ENCODE measurements at places on chromosomes 2 and 18. TPM values are rescaled to one million over a fixed set of nuclear protein-coding genes. Genes with fewer than 3 reads are reported as not detected.

GRCh38 chr18:57446322-57446721 lies 11.1 kb downstream of the ONECUT2 start:
- H3K4me3 ChIP-seq, result no peak overlapping the region
- no peaks in the 10 kb centered on the region for H3K4me1 ChIP-seq
- DNase-seq, result no peak
- peaks cover 43% of the 10 kb centered on the region for H3K27me3 ChIP-seq
- H3K36me3 ChIP-seq, result no peaks in the 10 kb centered on the region
- H3K27ac ChIP-seq, result no peak overlapping the region

- H3K4me3 ChIP-seq, result no peak overlapping the region
- H3K27me3 ChIP-seq, result no peaks in the 10 kb centered on the region
- DNase-seq, result no peak
- no peak overlapping the region for H3K27ac ChIP-seq
- no peaks in the 10 kb centered on the region for H3K4me1 ChIP-seq
Measured at GRCh38 chr2:54803783-54804751, 80.6 kb downstream of the EML6 start.

- no peaks in the 10 kb centered on the region for H3K27me3 ChIP-seq
- no peak overlapping the region for H3K27ac ChIP-seq
- H3K4me3 ChIP-seq, result no peak overlapping the region
- no peaks in the 10 kb centered on the region for H3K36me3 ChIP-seq
Measured at GRCh38 chr2:77839102-77839501, 316.9 kb upstream of the LRRTM4 start.

The CHST9 gene
- 19.6 TPM for total RNA-seq

The RESP18 gene
- not detected for total RNA-seq

DNA sequence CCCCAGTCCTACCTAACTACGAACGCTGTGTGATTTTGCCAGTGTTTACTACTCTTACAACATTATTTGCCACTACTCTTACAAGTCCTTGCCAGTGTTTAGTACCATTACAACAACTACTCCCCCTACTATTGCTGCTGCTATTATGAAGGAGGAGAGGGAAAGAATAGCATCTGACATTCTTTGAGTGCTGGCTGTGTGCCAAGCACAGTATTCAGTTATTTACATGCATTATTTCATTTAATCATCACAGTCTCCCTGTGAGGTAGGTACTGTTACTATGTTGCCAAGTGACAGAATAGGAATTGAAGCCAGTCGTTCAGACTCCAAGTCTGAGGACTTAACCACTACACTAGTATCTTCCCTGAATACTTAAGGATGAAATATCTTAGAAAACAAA lies 185.9 kb upstream of the FOSL2 start:
- no peak overlapping the region for H3K4me3 ChIP-seq
- H3K27ac ChIP-seq, result no peak overlapping the region
- DNase-seq, result peak; percentile 30
- H3K27me3 ChIP-seq, result no peaks in the 10 kb centered on the region

- no peak for DNase-seq
- no peak overlapping the region for H3K4me3 ChIP-seq
- no peaks in the 10 kb centered on the region for H3K36me3 ChIP-seq
- H3K27me3 ChIP-seq, result no peaks in the 10 kb centered on the region
- no peaks in the 10 kb centered on the region for H3K4me1 ChIP-seq
Measured at GRCh38 chr2:214542295-214542694, 131.4 kb downstream of the VWC2L start.

GRCh38 chr2:26820932-26821331 lies 27.0 kb upstream of the DPYSL5 start:
- H3K4me1 ChIP-seq, result no peaks in the 10 kb centered on the region
- no peak overlapping the region for H3K27ac ChIP-seq
- no peak for DNase-seq
- H3K27me3 ChIP-seq, result peaks cover 4% of the 10 kb centered on the region
- H3K4me3 ChIP-seq, result no peak overlapping the region
- H3K36me3 ChIP-seq, result no peaks in the 10 kb centered on the region

The OSBPL6 gene
- 12.2 TPM for total RNA-seq

The LTBP1 gene
- total RNA-seq, result 57.4 TPM

DNA sequence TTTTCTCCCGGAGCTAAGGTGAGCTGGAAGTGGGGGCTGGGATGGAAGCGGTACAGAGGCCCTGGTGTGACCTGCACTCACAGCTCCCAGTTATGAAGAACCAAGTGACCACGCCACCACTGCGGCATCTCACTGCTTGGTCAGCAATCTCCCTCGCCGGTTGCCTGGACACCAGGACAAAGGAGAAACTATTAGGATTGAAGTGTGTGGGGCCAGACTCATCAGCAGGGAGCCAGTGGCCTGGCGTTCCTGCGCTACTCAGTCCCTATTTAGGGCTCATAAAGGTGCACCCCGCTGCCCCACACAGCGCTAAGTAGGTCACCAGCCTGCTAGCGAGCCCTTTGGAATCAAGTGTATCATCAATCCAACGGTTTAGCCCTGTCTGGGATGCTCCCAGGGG lies 82.9 kb downstream of the ZCCHC2 start:
- peaks cover 7% of the 10 kb centered on the region for H3K4me1 ChIP-seq
- H3K27me3 ChIP-seq, result peaks cover 14% of the 10 kb centered on the region
- H3K27ac ChIP-seq, result no peak overlapping the region
- no peaks in the 10 kb centered on the region for H3K36me3 ChIP-seq
- no peak overlapping the region for H3K4me3 ChIP-seq
- DNase-seq, result no peak

- H3K27ac ChIP-seq, result peak within 1 kb of the TSS; percentile 63
- no peaks in the 10 kb centered on the region for H3K27me3 ChIP-seq
- DNase-seq, result peak; percentile 90
- H3K4me1 ChIP-seq, result no peaks in the 10 kb centered on the region
- H3K36me3 ChIP-seq, result no peaks in the 10 kb centered on the region
- peak within 1 kb of the TSS; percentile 34 for H3K4me3 ChIP-seq
Measured at GRCh38 chr2:240435457-240435947, at the start of gene GPC1. Gene GPC1, plus strand, starts transcription at chr2:240435663. Its CDS starts 256 bp downstream, at chr2:240435919.

GRCh38 chr2:195503208-195503607 lies 153.8 kb upstream of the SLC39A10 start:
- H3K27me3 ChIP-seq, result no peaks in the 10 kb centered on the region
- H3K4me3 ChIP-seq, result no peak overlapping the region

DNA sequence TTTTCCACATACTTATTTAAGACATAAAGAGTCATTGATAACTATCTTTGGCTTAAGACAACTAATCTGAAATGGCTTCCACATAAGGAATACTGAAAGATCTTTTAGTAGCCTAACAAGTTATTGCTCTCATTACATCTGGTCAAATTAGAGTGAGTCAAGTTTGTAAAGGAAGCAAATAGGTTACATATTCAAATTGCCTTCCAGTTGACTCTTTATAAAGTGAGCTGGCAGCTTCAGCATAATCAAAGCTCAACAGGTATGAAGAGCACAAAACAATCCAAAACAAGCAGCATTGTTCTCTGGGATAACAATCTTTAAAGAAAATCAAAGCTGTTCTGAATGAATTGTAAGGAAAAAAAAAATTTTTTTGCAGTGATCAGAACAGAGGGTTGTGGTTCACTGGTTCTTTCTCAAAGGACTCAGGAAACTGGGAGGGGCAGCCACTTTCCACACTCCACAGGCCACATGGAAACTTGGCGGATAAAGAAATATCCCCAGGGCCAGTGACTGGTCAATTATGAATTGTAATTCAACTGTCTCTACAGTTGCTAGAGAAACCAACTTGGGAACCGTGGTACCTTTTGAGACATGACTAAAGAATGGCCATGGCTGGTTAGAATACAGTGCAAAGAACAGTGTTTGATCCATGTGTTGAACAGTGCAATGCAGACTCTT lies 369.3 kb upstream of the KCNH7 start:
- H3K4me1 ChIP-seq, result no peaks in the 10 kb centered on the region
- no peak overlapping the region for H3K4me3 ChIP-seq
- no peak overlapping the region for H3K27ac ChIP-seq
- no peaks in the 10 kb centered on the region for H3K27me3 ChIP-seq

GRCh38 chr2:226273440-226273839 lies 526.2 kb downstream of the IRS1 start:
- H3K27me3 ChIP-seq, result no peaks in the 10 kb centered on the region
- no peak overlapping the region for H3K4me3 ChIP-seq
- no peak overlapping the region for H3K27ac ChIP-seq
- peaks cover 5% of the 10 kb centered on the region for H3K4me1 ChIP-seq
- H3K36me3 ChIP-seq, result no peaks in the 10 kb centered on the region

The GRHL1 gene
- 13.6 TPM for total RNA-seq

The TP53I3 gene
- 35.7 TPM for total RNA-seq

DNA sequence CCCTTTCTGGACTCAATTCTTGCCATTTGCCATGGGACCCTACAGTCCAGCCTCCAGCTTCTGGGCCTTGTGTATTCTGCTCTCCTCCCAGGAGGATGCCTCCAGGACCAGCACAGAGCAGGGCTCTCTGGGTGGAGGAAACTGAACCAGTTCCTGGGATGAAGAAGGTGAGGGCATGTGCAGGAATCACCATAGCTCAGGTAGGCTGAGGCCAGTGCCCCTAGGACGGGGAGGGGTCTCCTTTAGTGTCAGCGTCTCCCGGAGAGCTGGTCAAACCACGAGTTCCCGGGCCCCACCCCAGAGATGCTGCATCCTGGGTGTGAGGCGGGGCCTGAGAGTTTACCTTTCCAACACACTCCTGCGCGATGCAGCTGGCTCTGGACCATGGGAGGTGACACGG lies 5.8 kb upstream of the PRELID3A start:
- H3K27me3 ChIP-seq, result peaks cover 3% of the 10 kb centered on the region
- no peak overlapping the region for H3K4me3 ChIP-seq
- H3K27ac ChIP-seq, result no peak overlapping the region
- no peak for DNase-seq
- no peaks in the 10 kb centered on the region for H3K4me1 ChIP-seq
- H3K36me3 ChIP-seq, result no peaks in the 10 kb centered on the region

DNA sequence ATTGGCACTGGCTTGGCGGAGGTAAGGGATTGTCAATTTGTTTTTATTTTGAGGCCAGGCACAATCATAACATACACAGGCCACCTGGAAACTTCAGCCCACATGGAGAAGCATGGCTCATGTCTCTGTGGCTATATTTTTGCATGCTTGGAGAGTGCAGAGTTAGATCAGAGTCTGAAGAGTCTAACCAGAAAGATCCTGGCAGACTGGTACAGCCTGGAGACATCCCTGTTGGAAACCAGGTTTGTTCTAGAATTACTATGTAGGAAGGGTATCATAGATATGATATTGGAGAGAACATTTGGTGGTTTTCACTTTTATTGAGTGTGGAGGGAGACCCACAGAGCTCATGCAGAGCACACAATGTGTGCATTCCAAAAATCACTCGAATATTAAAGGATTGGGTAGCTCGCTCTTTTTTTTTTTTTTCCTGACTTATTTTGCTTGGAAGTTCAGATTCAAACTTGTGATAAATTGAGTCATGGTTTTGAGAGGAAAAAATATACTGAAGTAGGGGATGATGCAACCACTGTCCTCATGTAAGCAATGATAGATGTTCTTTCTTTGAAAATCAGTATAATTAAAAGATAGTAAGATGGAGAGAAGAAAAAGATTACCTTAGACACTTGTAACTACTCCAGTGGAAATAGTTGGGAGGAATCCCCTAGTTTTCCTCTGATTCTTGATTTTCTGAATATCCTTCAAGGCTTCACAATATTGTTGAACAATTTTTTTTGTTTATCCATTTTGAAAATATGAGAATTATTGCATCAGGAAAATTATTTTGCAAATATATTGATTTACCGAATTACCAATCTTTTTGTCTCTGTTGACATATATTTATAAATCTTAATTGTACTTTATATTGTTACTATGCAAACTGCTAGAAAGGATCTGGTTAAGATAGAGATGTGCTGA lies 185.7 kb upstream of the ZEB2 start:
- no peak for DNase-seq
- H3K36me3 ChIP-seq, result no peaks in the 10 kb centered on the region
- H3K4me3 ChIP-seq, result no peak overlapping the region

DNA sequence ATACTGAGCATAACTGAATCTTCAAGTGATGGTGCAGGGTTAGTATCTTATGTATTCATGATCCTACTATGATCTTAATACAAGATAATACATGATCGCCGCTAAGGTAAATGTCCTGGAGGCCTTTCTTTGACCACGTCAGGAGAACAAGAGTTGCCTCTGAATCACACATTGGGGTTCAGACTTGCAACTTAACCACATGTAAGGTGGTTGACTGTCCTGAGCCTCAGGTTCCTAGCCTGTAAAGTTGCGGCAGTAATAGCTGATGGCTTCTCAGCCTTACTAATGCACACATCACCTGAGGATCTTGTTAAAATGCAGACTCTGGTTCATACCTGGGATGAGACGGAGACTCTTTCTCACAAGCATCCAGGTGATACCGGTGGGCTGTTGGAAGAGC lies 112.5 kb downstream of the MGAT5 start:
- H3K4me1 ChIP-seq, result peaks cover 6% of the 10 kb centered on the region
- peaks cover 10% of the 10 kb centered on the region for H3K36me3 ChIP-seq
- no peak overlapping the region for H3K4me3 ChIP-seq
- no peak overlapping the region for H3K27ac ChIP-seq
- no peaks in the 10 kb centered on the region for H3K27me3 ChIP-seq

- no peak for DNase-seq
- no peaks in the 10 kb centered on the region for H3K36me3 ChIP-seq
- H3K4me1 ChIP-seq, result no peaks in the 10 kb centered on the region
- H3K27me3 ChIP-seq, result no peaks in the 10 kb centered on the region
Measured at GRCh38 chr2:168008646-168009195, 238.7 kb downstream of the STK39 start.

DNA sequence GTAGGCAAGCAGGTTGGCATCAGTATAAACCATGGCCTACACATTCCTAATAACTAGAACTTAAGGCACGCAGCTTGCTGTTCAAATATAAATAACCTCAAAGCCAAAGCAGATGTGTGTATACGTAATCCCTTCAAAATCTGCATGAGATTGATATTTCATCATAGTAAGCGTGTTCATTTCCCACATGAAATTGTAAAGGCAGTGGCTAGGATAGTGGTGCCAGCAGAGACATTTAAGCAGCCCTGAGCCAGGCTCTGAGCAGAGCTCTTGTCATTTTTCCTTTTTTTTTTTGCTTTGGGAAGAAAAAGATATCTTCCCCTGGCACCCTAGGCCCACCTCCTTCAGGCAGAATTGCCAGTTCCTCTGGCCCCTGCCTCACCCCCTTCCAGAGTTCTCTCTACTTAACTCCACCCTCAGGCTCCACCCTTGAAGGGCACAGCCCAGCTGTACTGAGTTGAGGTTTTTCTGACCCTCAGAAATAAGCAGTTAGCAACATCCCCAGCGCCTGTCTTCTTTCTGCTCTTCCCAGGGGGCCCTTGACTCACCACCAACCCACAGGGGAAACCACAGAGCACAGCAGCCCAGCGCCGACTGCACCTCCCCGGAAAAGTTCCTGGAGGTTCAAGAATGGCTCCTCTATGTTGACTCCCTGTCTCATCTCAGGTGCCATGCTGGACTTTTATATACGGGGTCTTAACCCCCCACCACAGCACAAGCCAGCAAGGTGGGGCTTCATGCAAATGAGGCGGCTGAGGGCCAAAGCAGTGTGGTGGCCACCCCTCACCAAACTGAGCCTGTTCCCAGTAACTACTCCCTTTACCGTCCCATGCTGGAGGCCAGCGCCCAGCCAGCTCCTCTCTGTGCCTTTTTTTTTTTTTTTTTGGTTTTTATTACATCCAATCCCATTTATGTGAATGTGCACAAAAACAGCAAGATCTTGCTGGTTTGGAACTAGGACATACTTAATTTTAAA lies 84.7 kb downstream of the EHD3 start:
- no peak overlapping the region for H3K4me3 ChIP-seq
- DNase-seq, result peak; percentile 29
- no peaks in the 10 kb centered on the region for H3K36me3 ChIP-seq
- H3K27me3 ChIP-seq, result no peaks in the 10 kb centered on the region
- H3K27ac ChIP-seq, result peak overlapping the region; percentile 74

The ALLC gene
- not detected for total RNA-seq

GRCh38 chr2:239731998-239732665 lies 293.0 kb downstream of the NDUFA10 start:
- DNase-seq, result no peak
- H3K4me3 ChIP-seq, result no peak overlapping the region
- H3K27ac ChIP-seq, result no peak overlapping the region
- H3K4me1 ChIP-seq, result no peaks in the 10 kb centered on the region

All from lung (tissue), 17 donors.